ENCODE measurements at places on chromosomes 6 and 20. TPM values are rescaled to one million over a fixed set of nuclear protein-coding genes. Genes with fewer than 3 reads are reported as not detected.

DNA sequence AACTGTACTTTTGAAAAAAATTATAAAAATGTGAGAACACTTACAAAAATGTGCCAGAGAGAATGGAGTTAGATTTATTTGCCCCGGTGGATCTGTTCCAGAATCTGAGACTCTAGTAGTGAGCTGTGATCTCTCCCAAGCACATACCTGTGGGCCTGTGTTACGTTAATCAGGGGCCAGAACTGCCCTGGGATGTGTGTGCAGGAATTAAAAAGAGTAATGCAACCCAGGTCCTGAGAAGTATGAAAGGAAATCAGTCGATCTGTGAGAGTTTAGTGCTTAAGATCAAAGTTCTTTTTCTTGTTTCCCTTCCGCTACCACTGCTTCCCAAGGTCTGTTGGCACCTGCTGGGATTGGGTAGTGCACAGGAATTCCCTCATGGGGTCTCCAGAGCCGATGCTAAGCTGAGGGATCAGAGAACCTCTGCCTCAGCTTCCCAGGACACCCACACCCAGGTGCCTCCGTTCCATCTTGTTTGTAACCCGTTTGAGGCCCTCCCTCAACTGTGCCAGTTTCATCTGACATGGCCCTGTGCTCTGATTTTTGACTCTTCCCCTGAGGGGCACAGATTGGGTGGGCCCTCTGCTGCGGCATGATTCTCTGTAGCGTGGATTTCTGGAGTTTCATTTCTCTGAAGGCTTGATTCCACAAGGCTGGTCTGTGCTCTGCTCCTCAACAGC lies 87.7 kb downstream of the RREB1 start:
- DNase-seq: no peak

DNA sequence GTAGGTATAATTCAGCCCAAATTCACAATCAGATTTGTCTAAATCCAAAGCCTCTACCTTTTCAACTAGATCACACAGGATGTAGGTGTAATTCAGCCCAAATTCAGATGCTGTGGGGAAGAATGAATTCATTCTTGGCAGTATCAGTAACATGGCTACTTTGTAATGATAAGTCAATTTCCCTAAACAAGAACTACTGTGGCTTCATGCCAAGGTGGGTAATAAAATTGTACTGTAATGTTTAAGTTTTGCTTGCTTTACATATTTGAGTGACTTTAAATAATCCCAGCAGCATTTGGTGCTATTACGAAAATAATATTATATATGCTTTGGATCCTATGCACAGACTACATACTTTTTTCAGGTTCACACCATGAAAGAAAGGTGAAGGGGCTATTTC lies 239.1 kb downstream of the HDGFL1 start:
- DNase-seq: no peak

DNA sequence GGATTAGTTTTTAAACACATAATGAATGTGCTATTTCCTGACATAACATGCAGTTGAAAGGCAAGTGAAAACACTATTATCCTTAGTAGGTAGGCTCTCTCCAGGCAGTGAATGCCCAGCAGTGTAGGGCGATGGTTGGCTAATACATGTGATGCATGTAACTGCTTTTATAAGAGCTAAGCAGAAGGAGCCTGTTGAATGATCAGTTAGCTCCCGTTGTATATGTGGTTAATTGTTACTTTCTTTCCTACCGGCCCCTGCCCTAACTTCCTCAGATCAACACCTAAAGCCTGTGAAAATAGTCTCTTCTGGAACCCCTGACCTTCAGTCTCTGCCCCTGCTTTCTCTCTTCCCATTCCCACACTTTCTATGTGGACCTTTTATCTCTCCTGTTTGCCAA lies 10.5 kb downstream of the SOX4 start:
- DNase-seq: no peak

The FOXO3 gene
- total RNA-seq: 61.7 TPM
